ENCODE measurements at places on chromosomes 6 and 20.

DNA sequence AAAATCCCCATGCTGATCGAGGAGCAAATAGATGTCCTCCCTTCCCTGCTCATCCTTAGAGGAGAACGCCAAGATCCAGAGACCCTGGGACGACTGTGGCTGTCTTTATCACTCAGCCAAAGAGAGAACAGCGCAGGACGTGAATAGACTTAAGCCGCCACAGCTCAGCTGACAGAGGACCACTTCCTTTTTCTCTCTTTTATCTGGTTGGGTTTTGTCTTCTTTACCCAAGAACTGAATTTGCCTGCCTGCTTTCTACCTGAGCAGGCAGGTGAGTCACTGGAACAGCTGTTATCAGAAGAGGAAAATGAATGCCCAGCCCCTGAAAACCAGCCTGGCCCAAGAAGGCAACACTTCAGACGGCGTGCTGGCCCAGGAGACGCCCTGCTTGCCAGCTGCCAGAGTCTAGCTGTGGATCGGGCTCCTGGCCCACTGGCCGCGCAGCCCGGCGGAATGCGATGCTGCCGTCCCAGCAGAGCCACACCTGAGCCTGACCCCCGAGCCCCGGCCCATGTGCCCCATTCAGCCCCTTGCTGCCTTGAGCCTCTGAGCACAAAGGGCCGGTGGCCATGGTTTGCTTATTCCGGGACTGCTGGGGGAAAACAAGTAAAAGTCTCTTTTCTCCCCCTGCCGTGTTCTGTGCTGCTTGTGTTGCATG, 82.1 kb downstream of the TCP11 start:
- no peak for DNase-seq
- peaks cover 3% of the 10 kb centered on the region for H3K4me1 ChIP-seq
- H3K36me3 ChIP-seq: peaks cover 42% of the 10 kb centered on the region
- H3K27ac ChIP-seq: no peak overlapping the region
- no peaks in the 10 kb centered on the region for H3K27me3 ChIP-seq
- no peak overlapping the region for H3K4me3 ChIP-seq

DNA sequence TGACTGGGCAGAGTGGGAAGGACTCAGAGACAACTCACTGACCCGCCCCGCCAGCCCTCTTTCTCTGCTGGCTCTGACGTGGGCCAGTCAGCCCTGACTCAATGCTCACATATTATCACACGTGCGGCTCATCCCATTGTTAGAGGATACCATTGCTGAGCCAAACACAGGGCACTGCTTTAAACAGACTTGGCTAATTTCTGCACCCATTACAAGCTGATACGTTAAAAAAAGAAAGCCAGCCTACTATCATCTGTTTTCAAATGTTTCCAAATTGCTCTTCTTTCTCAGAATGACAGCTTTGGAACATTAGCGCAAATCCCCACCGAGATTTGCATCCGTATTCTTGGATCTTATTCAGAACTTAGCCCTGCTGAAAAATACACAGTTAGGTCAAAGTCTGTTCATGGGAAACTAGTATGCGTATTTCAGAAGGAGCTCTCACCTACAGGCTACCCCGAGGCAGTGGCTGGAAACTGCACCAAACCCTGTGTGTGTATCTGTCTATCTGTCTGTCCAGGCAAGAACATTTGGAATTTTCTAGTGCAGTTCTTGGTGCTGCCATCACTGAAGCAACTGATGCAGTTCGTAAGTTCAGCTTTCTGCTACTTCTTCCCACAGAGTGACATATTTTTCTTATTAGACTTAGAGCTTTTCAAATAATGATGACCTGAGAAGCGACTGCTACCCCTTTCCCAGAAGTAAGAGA, 32.8 kb downstream of the RAMACL start:
- no peak overlapping the region for H3K27ac ChIP-seq
- DNase-seq: no peak
- peaks cover 10% of the 10 kb centered on the region for H3K27me3 ChIP-seq

- peaks cover 93% of the 10 kb centered on the region for H3K36me3 ChIP-seq
- H3K4me3 ChIP-seq: no peak overlapping the region
- peaks cover 6% of the 10 kb centered on the region for H3K4me1 ChIP-seq
- H3K27ac ChIP-seq: no peak overlapping the region
- no peaks in the 10 kb centered on the region for H3K27me3 ChIP-seq
Observed at GRCh38 chr6:3013486-3013885, 13.8 kb downstream of the NQO2 start.

DNA sequence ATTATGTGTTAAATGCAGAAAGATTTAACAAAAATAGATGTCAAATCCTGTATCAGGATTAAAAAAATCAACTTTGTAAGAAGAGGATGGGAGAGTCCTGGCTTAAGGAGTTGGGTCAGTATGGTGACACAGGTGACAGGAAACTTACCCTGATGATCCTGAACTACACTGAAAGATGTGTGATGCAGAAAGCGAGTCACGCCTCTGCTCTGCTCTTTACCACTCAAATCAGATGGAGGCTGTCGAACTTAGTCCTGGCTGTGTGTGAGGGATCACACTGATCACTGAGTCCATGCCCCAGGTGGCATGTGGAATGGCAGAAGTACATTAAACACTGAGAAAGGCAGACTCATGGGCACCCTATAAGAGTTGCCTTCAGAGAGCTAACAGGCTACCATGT, 92.9 kb downstream of the GJA10 start:
- no peaks in the 10 kb centered on the region for H3K27me3 ChIP-seq
- H3K4me1 ChIP-seq: peaks cover 86% of the 10 kb centered on the region
- H3K36me3 ChIP-seq: peaks cover 87% of the 10 kb centered on the region
- no peak for DNase-seq
- H3K4me3 ChIP-seq: peak overlapping the region; percentile 19

DNA sequence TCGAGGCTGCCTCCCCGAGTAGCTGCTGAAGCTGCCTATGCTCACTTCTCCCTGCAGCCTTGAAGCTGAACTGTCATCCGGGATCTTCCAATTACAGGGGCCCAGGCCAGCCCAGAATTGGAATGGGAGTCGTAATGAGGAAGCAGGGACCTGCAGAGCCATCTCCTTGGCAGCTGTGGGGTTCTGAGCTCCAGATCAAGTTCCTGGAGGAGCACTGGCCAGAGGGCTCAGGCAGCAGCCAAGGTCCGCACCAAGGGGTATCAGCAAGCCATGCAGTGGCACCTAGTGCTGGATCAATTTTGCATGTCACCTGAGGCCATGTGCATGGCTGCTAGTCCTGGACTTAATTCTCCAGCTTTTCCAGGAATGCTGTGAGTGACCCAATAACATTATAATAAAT, 163.2 kb upstream of the TSHZ2 start:
- no peak overlapping the region for H3K27ac ChIP-seq
- H3K36me3 ChIP-seq: no peaks in the 10 kb centered on the region
- no peak overlapping the region for H3K4me3 ChIP-seq
- H3K4me1 ChIP-seq: no peaks in the 10 kb centered on the region

GRCh38 chr6:22737331-22737730, 168.0 kb downstream of the HDGFL1 start:
- H3K27me3 ChIP-seq: no peaks in the 10 kb centered on the region
- no peak overlapping the region for H3K27ac ChIP-seq
- H3K4me1 ChIP-seq: no peaks in the 10 kb centered on the region
- no peak overlapping the region for H3K4me3 ChIP-seq
